Stimulated activated CD4-positive, alpha-beta T cell treated with anti-CD3 and anti-CD28 coated beads, Interleukin-2, amount 100 ng/mL, for 24 hours (primary cell): ENCODE measurements at places on chromosomes 12 and 14.

GRCh38 chr12:6376870-6377666 lies 1.7 kb upstream of the SCNN1A start:
- no peak for DNase-seq

- DNase-seq: no peak
These were observed 103.6 kb upstream of the LRIG3 start for GRCh38 chr12:59023861-59024424.

GRCh38 chr12:19608039-19608438 lies 168.7 kb downstream of the AEBP2 start:
- DNase-seq: no peak

DNA sequence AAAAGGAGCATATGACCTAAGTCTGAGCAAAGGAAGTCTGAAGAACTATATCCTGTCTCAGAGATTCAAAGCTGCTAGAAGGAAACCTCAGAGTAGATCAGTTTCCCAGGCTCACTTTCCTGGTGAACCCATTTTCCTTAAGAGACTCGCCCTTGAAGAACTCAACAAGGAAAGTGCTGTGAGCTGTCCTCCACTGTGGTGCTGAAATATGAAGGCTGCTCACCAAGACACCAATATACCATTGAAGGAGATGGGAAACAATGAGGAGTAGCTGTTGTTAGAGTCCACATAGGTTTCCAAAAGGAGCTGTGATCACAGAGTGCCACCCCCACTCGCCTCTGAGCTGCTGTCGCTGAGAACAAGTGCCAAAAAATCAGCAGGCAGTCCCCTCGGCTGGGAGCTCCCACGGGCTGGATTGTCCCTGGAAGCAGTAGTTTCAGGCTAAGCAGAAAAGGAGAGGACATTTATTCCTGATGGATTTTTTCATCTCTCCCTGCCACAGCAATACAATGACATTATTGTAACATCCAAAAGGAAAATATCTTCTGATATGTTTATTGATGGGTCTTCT lies 282.1 kb downstream of the RPS29 start:
- DNase-seq: no peak

DNA sequence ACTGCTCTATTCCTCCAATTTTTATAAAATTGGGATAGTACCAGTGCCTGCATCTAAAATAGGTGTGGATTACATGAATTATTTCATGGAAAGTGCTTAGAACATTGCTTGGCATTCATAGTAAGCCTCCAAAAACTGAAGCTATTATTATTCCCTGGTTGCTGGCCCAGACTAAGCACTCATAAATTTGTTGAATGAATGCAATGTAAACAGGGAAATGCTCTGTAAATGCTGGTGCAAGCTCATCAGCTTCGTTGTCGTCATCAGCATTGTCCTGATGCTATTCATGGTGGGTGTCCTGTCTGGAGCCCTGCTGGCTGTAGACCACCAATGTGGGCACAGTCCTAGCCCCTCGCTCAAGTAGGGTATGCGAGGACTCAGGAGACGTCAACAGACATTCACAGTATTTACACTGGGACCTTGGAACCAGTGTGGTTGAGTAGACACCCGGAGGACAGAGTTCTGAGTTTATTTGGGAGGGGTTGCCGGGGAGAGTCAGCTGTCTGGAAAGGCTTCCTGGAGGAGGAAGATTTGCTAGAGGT lies 16.5 kb downstream of the BDKRB2 start:
- no peak for DNase-seq

- DNase-seq: no peak
These were observed 53.0 kb downstream of the SMUG1 start for GRCh38 chr12:54135621-54136350.

- no peak for DNase-seq
These were observed 581.9 kb downstream of the ALG10 start for GRCh38 chr12:34604227-34604626.

- no peak for DNase-seq
These were observed 181.0 kb upstream of the RGS6 start for GRCh38 chr14:71751264-71751663.

DNA sequence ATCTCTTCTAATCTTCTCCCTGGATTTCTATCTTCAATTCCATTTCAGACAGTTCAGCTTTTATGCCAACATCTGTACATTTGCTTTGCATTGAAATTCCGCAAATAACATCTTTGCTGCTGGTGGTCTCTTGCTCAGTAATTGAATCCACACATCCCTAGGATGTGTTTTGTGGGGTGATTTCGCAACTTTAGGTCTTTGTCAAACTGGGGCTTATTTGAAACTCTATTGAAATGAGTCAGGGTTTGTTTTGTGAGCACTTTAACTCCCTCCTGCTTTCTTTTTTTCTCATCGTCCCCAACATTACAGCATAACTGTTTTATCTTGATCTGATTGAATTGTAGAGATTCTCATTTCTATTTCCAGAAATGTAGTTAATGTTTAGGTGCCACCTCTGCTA lies 404.3 kb downstream of the NPAS3 start:
- DNase-seq: no peak

GRCh38 chr12:123859035-123859434 lies 96.9 kb downstream of the DNAH10 start:
- no peak for DNase-seq

- no peak for DNase-seq
These were observed 270.8 kb upstream of the RGS6 start for GRCh38 chr14:71661441-71661840.

- DNase-seq: no peak
These were observed 2.0 kb upstream of the ERC1 start for GRCh38 chr12:989051-989450.

- DNase-seq: no peak
These were observed 316.1 kb downstream of the AACS start for GRCh38 chr12:125381373-125381772.

GRCh38 chr14:68983191-68983590 lies 4.1 kb upstream of the ACTN1 start:
- no peak for DNase-seq

- DNase-seq: no peak
These were observed 47.4 kb downstream of the SLC35F4 start for GRCh38 chr14:57818511-57818910.

DNA sequence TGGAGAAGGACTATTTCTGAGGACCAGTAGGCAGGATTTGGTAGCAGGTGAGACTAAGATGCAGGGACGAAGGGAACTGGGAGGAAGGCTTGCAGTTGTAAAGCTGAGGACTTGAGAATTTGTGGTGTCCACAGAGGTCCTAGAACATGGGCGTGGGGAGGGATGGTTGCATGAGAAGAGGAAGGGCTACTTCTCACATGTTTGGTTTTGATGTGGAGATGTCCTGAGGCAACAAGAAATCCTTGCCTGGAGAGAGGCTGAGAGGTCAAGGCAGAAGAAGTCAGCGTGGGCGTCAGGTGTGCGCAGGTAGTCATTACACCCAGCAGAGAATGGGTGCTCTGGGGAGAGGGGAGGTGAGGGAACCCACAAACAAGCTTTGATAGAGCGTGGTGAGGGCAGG lies 5.7 kb upstream of the RABGGTA start:
- DNase-seq: no peak

- no peak for DNase-seq
These were observed 6.7 kb upstream of the CMAS start for GRCh38 chr12:22039361-22039760.

GRCh38 chr12:124039276-124039675 lies 66.3 kb downstream of the ZNF664 start:
- no peak for DNase-seq

DNA sequence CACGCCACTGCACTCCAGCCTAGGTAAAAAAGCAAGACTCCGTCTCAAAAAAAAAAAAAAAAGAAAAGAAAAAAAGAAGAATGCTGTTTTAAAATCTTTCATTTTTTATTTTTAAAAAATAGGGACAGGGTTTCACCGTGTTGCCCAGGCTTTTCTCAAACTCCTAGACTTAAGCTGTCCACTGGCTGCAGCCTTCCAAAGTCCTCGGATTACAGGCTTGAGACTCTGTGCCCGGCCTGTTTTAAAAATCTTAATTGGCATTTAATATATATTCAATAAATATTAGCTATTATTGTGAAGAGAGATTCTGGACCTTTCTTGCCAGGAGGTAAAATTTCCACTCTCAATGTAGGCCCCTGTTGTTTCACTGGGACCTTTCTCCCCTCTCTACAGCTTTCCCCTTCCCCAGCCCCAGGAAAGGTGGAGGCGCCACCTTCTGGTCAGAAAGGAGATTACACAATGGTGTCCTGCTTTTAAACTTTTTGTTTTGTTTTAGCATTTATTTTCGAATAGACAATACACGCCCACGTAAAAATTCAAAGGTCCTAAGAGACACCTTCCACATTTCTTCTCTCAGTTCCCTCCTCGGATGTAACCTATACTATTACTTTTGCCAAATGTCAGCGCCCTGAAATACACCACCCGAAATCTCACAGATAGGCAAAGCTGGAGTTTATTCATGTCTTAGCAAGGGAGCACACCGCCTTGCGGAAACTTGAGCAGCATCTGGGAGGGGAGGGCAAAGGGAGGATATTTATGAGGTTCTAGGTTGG lies 23.8 kb upstream of the PHC1 start:
- DNase-seq: peak; percentile 44

DNA sequence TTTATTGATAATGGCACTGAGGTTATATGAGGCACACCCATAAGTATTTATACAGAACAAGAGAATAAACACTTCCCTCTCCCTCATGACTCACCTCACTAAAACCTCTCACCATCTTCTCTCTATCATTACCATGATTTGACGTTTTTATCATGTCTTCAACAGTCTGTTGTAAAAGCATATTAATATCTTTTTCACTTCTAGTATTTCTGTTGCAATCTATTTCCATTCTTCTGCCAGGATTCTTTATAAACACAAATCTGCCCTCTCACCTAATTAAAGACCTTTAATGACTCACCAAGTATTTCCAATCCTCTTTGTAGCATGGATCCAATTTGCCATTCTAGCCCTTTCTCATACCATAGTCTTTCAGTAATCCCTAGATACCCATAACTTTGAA lies 527.7 kb downstream of the SLC16A7 start:
- DNase-seq: no peak

DNA sequence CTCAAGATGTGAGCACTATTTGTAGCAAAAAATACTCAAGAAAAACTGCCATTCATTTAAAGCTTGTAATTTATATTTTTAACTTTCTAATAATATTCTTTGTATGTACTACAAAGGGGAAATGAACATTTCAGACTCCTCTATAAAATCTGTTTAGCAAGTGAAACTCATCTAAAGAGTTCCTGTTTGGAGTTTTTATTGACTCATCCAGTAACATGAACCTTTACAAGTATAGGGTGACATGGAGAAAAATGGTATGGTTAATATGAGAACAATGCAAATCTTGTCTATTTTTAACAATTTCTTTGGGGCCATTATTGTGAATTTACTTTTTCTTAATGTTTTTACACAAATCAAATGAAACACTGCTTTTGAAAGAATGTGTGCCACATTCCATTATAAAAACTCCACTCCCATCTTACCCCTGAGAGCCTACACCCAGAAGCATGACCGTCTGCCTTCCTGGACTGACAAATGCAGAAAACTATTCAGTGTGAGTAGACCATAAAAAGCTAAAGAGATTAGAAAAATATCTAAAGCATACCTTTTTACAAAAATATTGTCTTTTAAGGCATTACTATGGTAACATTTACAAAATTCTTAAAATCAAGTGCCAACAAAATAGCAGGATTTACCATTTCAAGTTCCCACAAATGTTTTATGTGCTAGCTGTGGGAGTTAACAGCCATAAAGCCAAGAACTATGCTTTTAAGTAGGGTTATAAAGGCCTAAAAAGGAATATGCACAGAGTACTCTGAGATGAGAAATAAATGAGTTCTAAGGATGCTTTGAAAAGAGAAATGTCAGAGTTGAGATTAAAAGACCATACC lies 144.0 kb downstream of the ADAMTS20 start:
- no peak for DNase-seq

GRCh38 chr12:6742834-6743233 lies 10.1 kb downstream of the MLF2 start:
- no peak for DNase-seq

DNA sequence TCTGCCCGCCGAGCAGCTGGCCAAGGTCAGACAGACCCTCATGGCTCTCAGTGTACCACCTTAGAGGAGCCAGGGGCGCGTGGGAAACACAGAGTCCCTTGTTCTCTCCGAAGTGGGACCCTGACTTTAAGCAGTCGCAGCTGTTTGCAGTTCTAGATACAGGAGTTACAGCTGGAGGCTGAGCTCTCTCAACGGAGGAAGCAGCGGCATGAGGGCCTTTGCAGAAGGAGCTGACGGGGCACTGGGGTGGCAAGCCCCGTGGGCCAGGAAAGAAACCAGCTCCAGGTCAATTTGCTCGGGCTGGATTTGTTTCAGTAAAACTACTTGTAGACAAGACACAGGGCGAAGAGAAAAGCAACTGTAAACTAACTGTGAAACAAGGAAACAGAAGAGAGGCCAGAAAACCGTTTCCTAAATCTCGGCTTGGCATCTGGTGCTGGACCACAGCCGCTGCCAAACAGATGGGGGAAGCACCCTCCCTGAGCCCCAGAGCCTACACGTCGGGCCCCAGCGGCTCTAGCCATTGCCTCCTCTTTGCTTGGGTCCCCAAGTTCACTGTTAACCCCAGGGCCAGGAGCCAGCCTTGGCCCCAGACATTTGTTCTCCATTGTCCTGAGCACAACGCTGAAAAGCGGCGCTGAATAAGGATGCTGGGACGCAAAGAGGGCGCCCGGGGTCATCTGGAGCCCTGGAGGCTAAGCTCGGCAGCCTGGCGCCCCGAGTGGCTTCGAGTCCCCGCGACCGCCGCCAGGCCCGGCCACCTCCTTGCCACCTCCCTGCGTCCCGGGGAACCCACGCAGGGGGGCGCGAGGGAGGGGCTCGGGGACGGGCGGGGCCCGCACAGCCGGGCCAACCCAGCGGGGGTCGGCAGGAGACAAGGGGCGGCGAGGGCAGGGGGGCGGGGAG lies 914 bp upstream of the PACS2 start:
- no peak for DNase-seq

GRCh38 chr12:531951-532585 lies 72.3 kb downstream of the B4GALNT3 start:
- no peak for DNase-seq

GRCh38 chr14:106657460-106657859 lies 1131.1 kb downstream of the TMEM121 start:
- peak; percentile 75 for DNase-seq

GRCh38 chr12:76421046-76421445 lies 72.8 kb upstream of the BBS10 start:
- DNase-seq: no peak

- no peak for DNase-seq
These were observed 171.7 kb upstream of the FLRT2 start for GRCh38 chr14:85358136-85358785.

DNA sequence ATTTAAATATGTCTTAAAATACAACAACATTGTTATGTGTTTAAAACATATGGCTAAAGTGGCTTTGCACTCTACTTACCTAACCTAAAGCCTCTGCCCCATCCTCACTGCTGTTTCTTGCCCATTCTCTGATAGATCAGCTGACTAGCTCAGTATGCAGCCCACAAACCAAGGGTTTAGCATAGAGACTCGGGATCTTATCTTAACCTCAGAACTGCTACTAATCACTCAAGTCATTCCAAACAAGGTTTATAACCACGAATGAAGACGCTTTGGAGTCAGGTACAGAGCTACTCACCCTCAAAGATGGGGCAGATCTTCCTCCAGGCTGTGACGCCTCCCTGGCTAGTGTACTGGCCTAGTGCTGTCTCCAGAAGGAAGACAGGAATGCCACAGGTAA lies 19.3 kb downstream of the SLC6A13 start:
- DNase-seq: no peak
